ENCODE measurements at places on chromosomes 13 and 19. TPM values are rescaled to one million over a fixed set of nuclear protein-coding genes. Genes with fewer than 3 reads are reported as not detected.

Gene CARS2
- total RNA-seq, result 19.4 TPM

Gene SIGLEC12
- not detected for total RNA-seq

Gene RAB8A
- total RNA-seq, result 76.6 TPM

Gene IL17D
- total RNA-seq, result 1.3 TPM

GRCh38 chr19:18086590-18087138, at the start of gene IL12RB1:
Gene IL12RB1 (minus strand): TSS chr19:18086934. CDS start chr19:18086823, 111 bp downstream.
- DNase-seq, result no peak

DNA sequence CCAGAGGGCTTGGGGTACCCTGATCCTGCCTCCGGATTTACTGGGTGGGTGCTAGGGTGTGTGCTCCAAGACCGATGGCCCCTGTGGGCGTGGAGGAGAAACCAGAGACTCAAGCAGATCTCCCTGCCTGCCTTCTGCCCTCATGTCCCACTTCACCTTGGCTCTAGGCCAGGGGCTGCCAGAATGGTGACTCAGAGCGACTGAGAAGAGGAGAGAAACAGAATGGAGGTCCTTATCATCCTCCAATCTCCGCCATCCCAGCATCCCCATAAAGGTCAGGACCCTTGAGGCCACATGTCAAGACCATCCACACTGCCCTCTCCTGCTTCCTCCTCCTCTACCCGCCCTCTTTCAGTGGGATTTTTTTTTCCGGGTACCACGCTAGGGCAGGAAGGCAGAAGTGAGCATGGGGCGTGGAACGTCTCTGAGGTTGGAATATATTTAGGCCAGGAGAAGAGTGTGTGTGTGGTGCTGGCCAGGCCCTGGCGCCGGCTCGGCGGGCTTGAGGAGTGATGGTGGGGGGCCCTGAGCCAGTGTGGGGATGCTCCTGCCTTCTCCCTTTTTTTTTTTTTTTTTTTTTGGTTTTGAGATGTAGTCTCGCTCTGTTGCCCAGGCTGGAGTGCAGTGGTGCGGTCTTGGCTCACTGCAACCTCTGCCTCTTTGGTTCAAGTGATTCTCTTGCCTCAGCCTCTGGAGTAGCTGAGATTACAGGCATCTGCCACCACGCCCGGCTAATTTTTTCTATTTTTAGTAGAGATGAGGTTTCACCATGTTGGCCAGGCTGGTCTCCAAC, 22.3 kb downstream of the IER2 start:
- DNase-seq, result peak; percentile 84

GRCh38 chr13:66781241-66781640, 448.9 kb downstream of the PCDH9 start:
- DNase-seq, result no peak

DNA sequence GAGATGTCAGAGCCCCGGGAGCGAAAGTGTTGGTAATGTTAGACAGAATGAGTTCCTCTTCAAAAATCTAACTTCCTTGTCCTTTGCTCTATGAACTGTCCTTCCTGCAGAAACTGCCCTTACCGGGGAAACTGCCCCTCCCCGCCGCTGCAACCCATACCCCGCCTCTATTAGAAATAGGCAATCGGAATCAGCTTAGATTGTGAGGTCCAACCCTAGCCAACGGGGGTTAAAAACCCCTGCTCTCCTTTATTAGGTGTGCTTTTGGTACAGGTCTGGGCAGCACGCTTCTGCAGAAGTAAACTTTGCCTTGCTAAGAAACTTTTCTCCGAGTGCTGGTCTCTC, 11.5 kb upstream of the CAPNS1 start:
- DNase-seq, result peak; percentile 38

DNA sequence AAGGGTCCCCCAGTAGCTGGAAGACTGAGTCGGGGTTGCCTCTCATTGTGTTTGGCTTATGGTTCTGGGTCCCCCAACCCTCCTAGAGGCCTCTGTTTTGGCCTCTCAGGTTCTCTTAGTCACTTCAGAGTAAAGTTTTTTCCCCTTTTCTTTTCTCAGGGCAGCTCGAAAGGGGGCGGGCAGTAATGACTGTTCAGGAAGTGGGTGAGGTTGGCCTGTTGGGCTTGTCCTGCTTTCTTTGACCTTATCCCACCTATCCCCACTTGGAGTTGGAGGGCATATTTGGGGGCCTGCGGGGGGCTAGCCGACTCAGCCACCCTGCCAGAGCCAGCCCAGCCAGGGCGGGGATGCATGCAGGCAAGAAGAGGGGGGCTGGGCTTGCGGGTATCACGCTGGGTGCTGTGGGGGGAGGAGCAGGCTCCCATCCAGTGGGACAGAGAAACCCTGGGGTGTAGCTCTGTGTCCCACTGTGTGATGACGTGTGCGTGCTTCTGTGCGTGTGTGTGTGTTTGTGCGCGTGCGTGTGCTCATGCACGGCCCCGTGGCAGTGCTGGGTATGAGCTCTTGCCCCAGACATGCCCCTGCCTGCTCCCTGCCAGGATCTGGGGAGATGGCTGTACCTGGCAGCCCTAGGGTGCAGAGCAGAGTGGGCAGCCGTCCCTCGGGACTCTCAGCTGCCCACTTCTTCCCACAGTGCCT, 1.4 kb downstream of the CIC start:
- peak; percentile 35 for DNase-seq

DNA sequence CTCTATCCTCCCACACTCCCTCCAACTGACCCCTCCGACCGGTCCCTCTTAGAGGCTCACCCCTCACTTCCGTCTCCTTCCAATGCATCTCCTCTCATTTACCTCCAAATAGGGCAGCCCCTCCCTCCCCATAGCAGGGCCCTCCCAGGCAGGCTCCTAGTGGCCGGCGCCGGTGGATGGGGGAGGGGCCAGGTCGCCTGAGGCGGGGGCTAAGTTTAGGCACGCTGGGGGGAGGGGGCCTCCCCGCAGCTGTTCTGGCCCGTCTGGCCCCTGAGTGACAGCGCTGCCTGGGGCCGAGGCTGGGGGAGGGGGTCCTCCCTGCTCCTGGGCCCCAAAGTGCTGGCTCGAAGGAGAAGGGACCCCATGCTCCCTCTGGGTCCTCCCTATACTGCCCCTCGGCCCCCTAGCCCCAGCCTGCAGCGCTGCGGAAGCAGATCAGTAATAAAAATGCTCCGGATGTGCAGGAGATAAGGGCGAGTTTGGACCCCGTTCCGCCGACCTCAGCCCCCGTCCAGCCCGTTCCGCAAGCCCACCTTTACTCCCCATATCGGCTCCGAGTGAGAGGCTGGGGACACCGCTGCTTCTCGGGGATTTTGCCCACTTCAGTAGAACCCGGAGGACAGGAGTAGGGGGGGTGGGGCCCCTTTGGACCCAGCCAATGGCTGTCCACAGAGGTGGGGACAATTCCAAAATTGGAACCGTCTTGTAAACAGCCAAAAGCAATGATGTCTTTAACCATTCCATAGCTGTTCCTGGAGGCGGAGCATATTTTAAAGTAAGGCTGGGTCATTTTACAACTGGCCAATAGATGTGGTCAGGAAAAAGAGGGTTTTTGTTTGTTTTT, 4.0 kb downstream of the RTN2 start:
- no peak for DNase-seq

GRCh38 chr13:41942462-41943094, 18.3 kb downstream of the VWA8 start:
- no peak for DNase-seq

DNA sequence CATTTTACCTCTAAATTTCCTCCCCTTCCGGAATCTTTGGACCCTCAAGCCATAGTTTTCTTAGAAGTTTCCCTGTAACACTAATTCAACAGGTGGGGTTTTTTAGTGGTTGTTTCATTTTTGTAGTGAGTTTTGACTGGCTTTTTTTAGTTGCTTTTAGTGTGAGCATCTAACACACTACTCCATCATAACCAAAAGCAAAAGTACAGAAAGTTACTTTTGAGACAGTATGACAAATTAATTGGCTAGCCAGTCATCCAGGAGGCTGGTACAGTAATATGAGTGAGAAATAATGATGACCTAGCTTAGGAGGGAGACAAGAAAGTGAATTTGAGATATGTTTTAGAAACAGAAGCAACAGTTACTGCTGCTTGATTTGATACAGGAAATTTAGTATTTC, 71.5 kb downstream of the DNAJC15 start:
- DNase-seq, result no peak

- no peak for DNase-seq
Measured at GRCh38 chr13:114024603-114025404, 50.9 kb upstream of the C13orf46 start.

GRCh38 chr13:89695343-89696257, 1651.9 kb upstream of the MIR17HG start:
- peak; percentile 30 for DNase-seq

GRCh38 chr19:31015778-31016177, 333.5 kb downstream of the TSHZ3 start:
- DNase-seq, result no peak

GRCh38 chr13:71460211-71460610, 406.8 kb downstream of the DACH1 start:
- no peak for DNase-seq

DNA sequence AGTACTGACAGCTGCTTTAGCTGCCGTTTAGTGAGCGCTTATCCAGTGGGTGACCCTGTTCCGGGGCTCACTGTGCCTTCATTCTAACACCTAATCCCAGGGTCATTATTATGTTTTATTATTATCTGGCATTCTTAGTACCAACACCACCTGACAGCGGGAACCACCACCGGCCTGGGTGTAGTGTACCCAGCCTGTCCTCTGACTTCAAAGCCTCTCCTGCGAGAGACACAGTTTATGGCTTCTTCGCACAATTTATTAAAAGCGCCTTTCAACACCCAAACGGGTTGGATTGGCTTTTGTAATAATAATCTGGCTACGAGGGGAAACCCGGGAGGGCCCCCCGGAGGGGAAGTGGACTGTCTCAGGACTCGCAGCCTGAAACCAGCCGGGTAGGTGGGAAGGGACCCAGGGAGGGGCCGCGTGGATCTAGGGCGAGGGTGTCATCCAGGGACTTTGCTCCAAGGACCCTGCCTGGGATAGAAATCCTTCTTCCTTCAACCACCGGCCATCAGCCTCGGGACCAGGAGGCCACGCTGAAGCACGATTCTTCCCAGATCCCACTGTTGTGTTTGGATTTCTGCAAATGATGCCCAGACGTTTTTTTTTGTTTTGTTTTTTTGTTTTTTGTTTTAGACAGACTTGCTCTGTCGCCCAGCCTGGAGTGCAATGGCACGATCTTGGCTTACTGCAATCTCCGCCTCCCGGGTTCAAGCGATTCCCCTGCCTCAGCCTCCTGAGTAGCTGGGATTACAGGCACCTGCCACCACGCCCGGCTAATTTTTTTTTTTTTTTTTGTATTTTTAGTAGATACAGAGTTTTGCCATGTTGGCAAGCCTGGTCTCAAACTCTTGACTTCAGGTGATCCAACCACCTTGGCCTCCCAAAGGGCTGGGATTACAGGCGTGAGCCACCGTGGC, 1.6 kb upstream of the ZBTB7A start:
- DNase-seq, result no peak

Measured in Calu3 (cell line).